ENCODE measurements at places on chromosomes 1 and 21.

- no peak for DNase-seq
Observed at GRCh38 chr21:38651570-38651969, 153.3 kb upstream of the ERG start.

- no peak for DNase-seq
Observed at GRCh38 chr21:18468790-18469189, 65.2 kb upstream of the TMPRSS15 start.

DNA sequence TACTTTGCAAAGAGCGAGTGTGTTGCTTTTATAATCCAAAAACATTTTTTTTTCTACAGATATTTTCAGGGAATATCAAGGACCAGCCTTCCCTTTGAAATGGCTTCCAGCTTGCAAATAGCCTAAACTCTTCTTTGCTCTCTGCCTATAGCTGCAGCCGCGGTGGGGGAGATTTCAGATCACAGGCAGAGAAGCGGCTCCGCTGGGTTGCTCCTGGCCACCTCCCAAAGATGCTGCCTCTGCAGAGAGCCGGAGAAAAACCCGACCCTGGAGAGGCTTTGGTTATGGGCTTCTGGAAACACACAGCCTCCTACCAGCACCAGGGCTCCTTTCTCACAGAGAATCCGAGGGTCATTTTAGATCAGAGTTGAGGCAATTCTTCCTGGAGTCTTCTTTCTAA lies 18.6 kb upstream of the PAX7 start:
- DNase-seq, result no peak

GRCh38 chr1:59354709-59355337 lies 57.9 kb downstream of the FGGY start:
- DNase-seq, result no peak

GRCh38 chr21:44767834-44768831 lies 33.5 kb downstream of the UBE2G2 start:
- DNase-seq, result no peak

GRCh38 chr1:87084244-87084836 lies 169.9 kb downstream of the HS2ST1 start:
- no peak for DNase-seq

- DNase-seq, result no peak
Observed at GRCh38 chr1:92851729-92852128, 19.9 kb downstream of the RPL5 start.

DNA sequence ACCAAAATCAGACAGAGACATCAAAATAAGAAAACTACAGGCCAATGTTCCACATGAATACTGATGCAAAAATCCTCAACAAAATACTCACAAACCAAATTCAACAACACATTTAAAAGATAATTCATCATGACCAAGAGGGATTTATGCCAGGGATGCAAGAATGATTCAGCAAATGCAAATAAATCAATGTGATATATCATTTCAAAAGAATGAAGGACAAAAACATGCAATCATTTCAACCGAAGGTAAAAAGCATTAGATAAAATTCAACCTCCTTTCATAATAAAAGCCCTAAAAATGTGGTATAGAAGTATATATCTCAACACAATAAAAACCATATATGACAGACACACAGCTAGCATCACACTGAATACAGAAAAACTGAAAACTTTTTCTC lies 81.5 kb upstream of the LYPLAL1 start:
- DNase-seq, result no peak

GRCh38 chr1:22919341-22920025 lies 53.2 kb downstream of the LACTBL1 start:
- no peak for DNase-seq

GRCh38 chr1:63453232-63453631 lies 69.8 kb downstream of the ITGB3BP start:
- no peak for DNase-seq

- no peak for DNase-seq
Observed at GRCh38 chr1:220768126-220768601, 18.5 kb upstream of the MTARC1 start.

GRCh38 chr1:19768353-19769210 lies 31.1 kb downstream of the TMCO4 start:
- DNase-seq, result no peak

GRCh38 chr1:7292036-7292681 lies 478.9 kb upstream of the VAMP3 start:
- no peak for DNase-seq

DNA sequence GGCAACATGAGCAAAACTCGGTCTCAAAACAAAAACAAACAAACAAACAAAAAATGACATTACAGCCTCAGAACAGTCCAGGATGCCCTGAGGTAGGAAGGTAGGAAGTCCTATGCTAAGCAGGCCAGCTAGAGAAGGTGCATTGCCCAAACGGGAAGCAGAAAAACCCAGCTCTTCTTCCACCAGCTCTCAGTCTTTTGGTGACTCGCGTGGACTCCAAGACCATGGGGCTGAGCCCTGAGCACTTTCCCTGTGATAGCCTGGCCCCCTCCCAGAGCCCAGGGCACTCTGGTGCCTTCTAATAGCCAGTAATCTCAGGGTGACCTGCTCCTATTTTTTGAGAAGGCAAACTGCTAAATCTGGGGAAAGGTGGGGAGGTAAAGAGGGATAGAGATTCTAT lies 16.1 kb downstream of the PHLDA3 start:
- no peak for DNase-seq

- no peak for DNase-seq
Observed at GRCh38 chr1:160520582-160520981, 2.5 kb downstream of the SLAMF6 start.

DNA sequence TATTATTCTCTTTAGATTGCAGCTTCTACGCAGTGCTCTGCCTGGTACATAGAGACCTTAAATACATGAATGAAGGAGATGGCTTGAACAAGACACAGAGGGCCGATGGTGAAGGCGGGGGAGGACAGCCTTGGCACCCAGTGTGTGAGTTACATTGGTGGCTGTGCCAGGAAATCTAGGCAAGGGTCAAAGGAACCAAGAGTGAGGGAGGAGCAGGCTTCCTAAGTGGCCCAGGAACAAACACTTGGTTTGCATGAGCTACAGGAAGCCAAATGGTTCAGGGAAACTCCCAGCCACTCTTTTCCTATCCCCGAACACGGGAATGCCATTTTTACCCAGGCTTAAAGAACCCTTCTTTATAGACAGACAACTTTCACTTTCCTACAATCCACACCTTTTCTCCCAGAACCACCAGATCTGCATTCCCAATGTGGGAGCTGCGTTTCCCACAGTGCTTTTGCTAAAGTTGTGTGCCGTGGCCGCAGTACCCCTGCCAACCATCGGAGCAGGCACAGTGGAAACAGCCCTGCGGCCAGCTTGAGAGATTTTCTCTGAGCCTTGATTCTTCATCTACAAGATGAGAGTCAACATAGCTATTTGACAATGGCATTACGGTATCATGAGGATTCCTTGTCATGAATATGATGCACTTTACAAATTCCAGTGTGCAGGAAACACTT lies 3.5 kb upstream of the CLEC20A start:
- no peak for DNase-seq

DNA sequence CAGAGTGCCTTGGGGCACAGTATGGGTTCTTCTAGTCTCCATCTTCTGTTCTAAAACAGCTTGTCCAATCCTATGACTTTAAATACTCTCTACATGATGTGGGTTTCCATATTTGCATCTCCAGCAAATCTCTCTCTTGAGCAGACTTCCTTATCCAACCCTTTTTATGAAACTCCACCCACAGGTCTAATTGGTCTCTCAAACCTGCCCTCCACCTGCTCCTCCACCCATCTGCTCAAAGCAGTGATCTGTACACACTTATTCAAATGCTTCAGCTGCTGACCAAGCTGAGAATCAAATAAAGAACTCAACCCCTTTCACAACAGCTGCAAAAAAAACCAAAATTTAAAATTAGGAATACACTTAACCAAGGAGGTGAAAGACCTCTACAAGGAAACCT lies 11.5 kb downstream of the MCOLN2 start:
- no peak for DNase-seq

GRCh38 chr1:119288751-119289150 lies 79.8 kb upstream of the HAO2 start:
- DNase-seq, result no peak

DNA sequence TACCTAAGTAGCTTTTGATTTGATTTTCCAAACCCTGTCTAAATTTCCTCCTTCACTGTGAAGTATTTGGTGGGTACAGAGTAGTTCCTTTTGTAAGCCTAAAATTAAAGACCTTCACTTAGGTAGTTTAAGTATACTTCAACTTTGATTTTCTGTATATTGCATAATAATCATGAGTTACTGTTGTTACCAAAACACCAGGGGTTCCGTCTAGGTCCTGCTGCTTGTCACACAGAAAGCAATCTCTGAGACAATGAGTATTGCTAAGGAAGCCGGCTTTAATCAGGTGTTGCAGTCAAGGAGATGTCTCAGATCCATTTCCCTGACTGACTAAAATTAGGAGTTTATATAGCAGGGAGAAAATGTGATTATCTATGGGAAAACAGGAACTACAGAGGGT lies 15.3 kb downstream of the RPS6KC1 start:
- no peak for DNase-seq

- DNase-seq, result no peak
Observed at GRCh38 chr1:32470991-32471694, 6.3 kb downstream of the ZBTB8B start.

DNA sequence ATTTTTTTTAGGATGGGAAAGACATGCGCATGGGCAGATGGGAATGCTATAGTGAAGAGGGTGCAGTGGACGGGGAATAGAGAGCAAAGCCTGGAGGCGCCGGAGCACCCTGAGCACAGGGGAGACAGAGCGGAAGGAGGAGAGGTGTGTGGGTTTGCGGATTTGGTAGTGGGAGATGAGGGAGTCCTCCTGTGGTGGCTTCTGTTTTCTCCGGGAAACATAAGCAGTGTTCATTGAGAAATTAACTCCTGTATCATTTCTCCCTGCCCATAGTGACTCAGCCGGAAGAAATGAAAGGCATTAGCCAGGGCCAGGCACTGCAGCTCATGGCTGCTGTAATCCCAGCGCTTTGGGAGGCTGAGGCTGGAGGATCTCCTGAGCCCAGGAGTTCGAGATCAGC lies 4.7 kb upstream of the PTPRF start:
- DNase-seq, result no peak
